Camera-type eye (tissue), 1 donor: ENCODE measurements at places on chromosomes 2 and 18. TPM values are rescaled to one million over a fixed set of nuclear protein-coding genes. Genes with fewer than 3 reads are reported as not detected.

The SCN2A gene
- total RNA-seq, result 24.2 TPM

The GALNT5 gene
- total RNA-seq, result 8.3 TPM

The RBM43 gene
- 12.1 TPM for total RNA-seq

The PSMA8 gene
- not detected for total RNA-seq

The DES gene
- 249 TPM for total RNA-seq

The TBR1 gene
- total RNA-seq, result 1.7 TPM

The RESP18 gene
- total RNA-seq, result not detected

The NTSR2 gene
- 0.44 TPM for total RNA-seq

The SPATA3 gene
- total RNA-seq, result not detected

The ZBTB7C gene
- total RNA-seq, result 15.1 TPM

The GALR1 gene
- total RNA-seq, result 0.16 TPM

The SP9 gene
- total RNA-seq, result not detected

The UGT1A5 gene
- total RNA-seq, result 0.16 TPM

The ZNF804A gene
- total RNA-seq, result 21.1 TPM

The CRYGC gene
- 1,741 TPM for total RNA-seq

The NAB1 gene
- 129 TPM for total RNA-seq

The FZD7 gene
- 31.8 TPM for total RNA-seq

The SUPT7L gene
- total RNA-seq, result 42.6 TPM

The CCDC121 gene
- 12.6 TPM for total RNA-seq

The ANO7 gene
- 1.4 TPM for total RNA-seq

The RTKN gene
- total RNA-seq, result 28.9 TPM

The BOD1L2 gene
- not detected for total RNA-seq

The DNAH7 gene
- total RNA-seq, result 6.1 TPM

The PPIL3 gene
- 49.1 TPM for total RNA-seq

The CTNNA2 gene
- 53.4 TPM for total RNA-seq

The POU3F3 gene
- 4.2 TPM for total RNA-seq

The RGPD4 gene
- 2.2 TPM for total RNA-seq
